ENCODE measurements at places on chromosomes 1 and 21. TPM values are rescaled to one million over a fixed set of nuclear protein-coding genes. Genes with fewer than 3 reads are reported as not detected.

MTARC2 gene
- not detected for total RNA-seq

RGSL1 gene
- total RNA-seq, result not detected

WDTC1 gene
- 29.7 TPM for total RNA-seq

HFM1 gene
- not detected for total RNA-seq

DNA sequence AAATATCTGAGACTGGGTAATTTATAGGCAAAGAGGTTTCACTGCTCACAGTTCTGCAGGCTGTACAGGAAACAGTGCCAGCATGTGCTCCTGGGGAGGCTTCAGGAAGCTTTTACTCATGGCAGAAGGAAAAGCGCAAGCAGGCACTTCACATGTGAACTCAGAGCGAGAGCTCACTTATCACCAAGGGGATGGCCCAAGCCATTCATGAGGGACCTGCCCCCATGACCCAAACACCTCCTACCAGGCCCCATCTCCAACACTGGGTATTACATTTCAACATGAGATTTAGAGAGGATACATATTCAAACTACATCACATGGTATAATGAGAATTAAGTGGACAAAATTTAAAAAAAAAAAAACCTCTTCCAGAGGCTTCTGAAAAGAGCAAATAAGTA lies 13.7 kb downstream of the WASF2 start:
- ATAC-seq, result peak; percentile 58

- ATAC-seq, result no peak
Measured at GRCh38 chr21:45146801-45147200, 72.4 kb downstream of the ADARB1 start.

GRCh38 chr1:198024782-198025181 lies 107.6 kb downstream of the LHX9 start:
- no peak for ATAC-seq

DNA sequence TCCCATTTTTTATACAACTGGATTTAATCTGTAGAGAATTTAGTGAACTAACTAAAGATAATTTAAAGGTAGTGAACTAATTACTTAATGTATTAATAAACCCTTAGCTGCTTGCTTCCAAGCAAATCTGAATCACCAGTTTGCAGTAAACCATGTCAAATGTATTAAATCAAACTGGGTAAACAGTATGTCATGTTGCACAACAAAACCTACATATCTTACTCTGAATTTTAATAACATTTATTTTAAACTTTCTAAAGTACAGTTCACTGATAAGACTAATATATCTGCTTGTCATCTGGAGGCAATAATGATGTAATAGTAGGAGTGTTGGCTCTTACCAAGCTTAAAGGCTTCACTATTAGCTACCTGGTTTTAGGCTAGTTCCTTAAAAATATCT lies 52.5 kb upstream of the SCYL3 start:
- no peak for ATAC-seq

GRCh38 chr1:193111641-193112090 lies 6.5 kb upstream of the GLRX2 start:
- no peak for ATAC-seq

- ATAC-seq, result no peak
Measured at GRCh38 chr1:2128189-2128901, 66.2 kb downstream of the FAAP20 start.

DNA sequence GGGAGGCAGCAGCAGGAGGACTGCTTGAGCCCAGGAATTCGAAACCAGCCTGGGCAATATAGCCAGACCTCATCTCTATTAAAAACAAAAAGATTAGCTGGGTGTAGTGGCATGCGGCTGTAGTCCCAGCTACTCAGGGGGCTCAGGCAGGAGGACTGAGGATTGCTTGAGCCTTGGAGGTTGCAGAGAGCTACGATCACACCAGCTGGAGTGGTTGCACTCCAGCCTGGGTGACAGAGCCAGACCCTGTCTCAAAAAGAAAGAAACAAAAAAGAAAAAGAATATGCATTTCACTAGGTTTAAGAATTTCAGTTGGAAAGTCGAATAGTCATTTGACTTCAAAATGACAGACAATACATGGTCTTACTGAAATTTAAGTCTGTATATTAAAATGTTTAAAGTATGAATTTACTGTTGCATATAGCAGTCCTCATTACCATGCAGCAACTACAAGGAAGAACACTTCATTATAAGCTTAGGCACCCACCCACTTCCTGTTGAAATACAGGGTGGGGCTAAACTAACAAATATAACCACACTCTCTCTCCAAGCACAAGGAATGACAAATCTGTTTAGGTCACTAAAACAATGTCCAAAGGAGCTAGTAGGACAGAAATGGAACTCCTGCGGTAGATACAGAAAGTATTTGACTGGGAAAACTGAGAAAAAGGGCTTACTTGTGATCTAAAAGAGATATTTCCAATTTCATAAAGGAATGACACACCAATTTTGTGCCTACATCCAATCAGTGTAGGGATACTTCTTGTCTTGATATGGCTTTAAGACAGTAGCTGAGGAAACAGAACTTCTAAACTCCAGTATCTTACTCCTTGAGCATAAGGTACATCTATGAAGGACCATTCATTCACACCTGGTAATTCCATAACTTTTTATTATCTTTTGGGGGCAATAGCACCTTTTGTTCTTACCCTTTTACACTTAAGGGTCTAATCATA lies 44.1 kb downstream of the GPR3 start:
- ATAC-seq, result peak; percentile 74

DNA sequence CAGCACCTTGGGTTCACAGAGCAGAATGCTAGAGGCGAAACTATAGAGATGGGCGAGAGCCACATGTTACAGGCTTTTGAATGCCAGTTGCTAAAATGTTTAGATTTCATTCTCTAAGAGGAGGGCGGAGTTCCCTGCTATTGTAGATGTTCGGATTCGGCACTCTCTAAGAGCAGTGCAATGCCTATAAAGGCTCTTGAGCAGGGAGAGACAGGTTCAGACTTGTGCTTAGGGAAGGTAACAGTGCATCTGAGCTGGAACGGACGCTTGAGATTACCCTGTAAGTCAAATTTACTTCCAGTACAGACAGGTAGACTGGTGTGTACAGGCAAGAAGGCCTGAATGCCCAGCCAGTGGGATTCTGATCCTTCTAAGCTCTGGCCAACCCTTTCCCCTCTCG lies 15.3 kb downstream of the LURAP1 start:
- no peak for ATAC-seq

DNA sequence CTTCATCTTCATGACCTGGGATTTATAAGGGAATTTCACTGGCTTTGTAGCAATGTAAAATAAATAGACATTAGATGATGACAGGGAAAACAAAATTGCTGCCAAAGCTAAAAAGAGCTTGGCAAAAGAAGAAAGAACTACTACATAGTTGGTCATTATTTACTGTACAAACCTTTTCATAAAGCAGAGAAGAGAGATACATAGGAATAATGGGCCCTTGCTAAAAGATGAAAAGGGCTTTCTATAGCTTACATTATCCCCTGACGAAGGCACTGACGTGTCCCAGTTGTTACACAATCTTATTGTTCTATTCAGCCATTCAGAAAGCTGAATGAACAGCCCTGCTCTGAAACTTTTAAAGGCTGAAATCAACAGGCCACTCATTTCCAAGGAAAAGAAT lies 57.1 kb downstream of the ZC3H11B start:
- ATAC-seq, result no peak

Data from activated T-helper 17 cell treated with anti-CD3 and anti-CD28 coated beads, Interleukin-2, amount 50 U/mL, for 72 hours (primary cell).